ENCODE measurements at places on chromosomes 4 and X.

GRCh38 chrX:122363112-122363795 lies 820.8 kb upstream of the GRIA3 start:
- no peak for DNase-seq

DNA sequence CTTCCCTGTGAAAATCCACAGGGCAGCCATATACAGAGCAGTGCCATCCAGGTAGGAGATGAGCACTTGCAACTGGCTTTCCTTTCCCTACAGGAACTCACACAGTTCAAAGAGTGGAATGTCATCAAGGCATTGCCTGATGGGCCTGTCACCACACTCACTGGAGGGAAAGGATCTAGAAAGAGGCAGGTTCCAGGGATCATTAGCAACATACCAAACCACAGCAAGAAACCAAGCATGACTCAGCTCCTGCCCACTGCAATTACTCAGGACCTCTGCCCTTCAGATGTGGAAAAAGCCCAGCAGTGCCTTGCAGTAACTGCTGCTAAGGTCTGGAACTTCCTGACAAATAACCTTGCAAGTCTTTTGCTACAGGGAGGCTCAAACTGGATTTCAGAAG lies 101.2 kb downstream of the ZNF674 start:
- DNase-seq: no peak

DNA sequence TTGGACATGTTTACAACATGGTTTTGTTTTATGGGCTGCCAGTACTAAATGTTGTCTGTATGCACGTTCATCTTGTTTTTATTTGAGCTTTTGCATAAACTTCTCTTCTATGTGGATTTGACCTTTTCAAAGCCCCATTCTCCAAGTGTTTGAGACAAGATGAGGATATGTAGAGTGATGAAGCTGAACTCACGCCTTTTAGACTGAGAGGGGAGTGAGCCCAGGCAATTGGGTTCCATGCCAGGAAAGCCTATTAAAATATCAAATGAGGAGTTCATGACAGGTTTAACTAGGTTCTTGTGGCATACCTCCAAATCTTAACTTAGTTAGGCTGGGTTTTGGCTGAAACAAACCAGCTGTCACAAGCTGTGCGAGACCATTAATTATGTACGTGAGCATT lies 170.4 kb upstream of the LDB2 start:
- no peak for DNase-seq

DNA sequence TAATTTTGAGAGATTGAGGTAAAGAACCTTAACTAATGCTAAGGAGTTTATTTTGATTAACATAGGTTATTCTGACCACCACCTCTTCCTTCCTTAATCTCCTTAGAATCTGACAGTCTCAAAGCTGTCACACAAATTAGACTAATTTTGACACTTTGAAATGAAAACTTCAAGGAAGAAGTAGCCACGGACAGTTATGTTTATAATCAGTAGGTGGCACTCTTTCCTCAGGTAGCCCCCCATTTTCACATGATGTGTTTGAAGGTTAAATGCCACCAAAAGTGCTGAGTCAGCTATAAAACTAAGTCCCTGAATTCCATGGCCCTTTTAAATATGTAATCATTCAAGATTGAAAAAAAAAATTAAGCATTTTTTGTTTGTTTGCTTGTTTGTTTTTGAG lies 22.4 kb downstream of the TMEM33 start:
- no peak for DNase-seq
